ENCODE measurements at places on chromosomes 1 and 21. TPM values are rescaled to one million over a fixed set of nuclear protein-coding genes. Genes with fewer than 3 reads are reported as not detected.

GRCh38 chr1:93399781-93400180 lies 48.1 kb upstream of the FNBP1L start:
- no peak for DNase-seq

- no peak for DNase-seq
These were observed 65.7 kb downstream of the DUSP10 start for GRCh38 chr1:221675880-221676800.

TGFB2 gene
- 46.8 TPM for total RNA-seq

GRCh38 chr1:226656601-226657277 lies 82.3 kb downstream of the ITPKB start:
- no peak for DNase-seq

TDRKH gene
- total RNA-seq, result 13.2 TPM

DNA sequence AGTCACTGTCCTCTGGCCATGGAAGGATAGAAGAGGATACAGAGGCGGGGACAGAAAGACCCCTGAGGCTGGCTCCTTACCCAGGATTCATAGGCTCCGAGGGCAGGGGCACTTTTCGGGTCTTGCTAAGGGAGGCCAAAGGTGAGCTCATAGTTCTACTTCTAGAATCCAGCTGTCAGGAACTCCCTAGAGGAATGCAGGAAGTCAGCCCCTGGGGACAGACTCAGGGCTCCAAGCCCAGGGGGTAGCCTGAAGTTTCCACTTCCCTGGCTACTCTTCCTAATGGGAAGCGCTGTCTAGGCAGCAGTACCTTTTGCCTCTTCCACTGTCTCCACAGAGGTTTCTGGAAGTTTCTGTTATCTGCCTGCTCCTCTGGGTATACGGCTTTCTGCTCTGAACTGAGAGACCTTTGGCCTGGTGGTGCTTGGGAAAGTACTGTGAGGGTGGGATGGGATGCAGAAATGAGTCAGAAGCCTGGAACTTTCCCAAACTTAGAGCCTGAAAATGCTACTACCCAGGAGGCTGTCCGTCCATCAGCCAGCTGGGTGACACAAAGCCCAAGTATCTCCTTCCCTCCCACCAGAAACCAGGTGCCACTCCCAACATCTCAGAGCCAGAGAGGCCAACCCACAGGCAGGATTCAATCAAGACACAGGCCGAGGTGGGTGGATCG lies 3.6 kb downstream of the UBXN11 start:
- DNase-seq, result no peak

DNA sequence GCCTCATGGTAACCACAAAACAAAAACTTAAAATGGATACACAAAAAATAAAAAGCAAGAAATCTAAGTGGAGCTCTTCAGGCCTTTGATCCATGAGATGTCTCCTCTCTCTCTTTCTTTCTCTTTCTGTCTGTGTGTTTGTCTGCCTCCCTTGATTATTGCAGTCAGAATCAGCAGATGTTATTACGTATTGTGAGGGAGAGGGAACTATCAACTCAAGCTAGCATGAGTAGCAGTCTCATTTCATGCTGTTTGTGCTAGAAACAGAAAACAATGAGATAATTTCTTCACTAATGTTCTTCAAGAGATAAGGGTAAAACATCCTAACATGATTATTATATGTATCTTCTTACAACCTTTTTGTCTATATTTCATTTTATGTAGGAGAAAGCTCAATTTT lies 103.7 kb upstream of the PDC start:
- no peak for DNase-seq

UBE2U gene
- total RNA-seq, result not detected
